ENCODE measurements at places on chromosomes 12 and 14.

GRCh38 chr14:35286707-35287106 is 5.5 kb upstream of the PSMA6 start:
- no peak for DNase-seq

DNA sequence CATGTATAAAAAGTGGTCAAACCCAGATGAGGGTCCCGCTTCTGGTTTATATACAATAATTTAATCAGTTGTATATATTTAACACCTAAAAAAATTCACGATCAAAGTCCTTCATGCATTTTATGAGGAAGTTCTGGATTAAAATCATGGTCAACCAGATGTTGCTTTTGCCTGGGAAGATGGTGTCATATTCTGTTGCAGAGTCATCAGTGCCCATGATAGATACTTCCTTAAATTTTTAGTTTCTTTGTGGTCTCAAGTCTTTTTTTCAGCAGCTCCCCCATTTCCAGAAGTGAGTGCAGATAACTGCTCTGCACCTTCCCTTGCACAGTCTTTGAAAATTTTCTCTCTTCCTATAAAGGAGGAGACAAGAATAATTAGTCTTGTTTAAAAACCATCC is 16.1 kb downstream of the ERP29 start:
- DNase-seq: no peak

- no peak for DNase-seq
Observed at GRCh38 chr12:41604830-41605229, 416.7 kb downstream of the PDZRN4 start.

- DNase-seq: no peak
Observed at GRCh38 chr12:58814036-58814435, 106.3 kb downstream of the LRIG3 start.

GRCh38 chr12:119589097-119589496 is 4.5 kb upstream of the TMEM233 start:
- no peak for DNase-seq
